ENCODE measurements at places on chromosomes 1 and 21.
A peak's percentile ranks its signal among the peaks of the same experiment; 100 is the strongest.

GRCh38 chr21:37365517-37366481, 774 bp upstream of the DYRK1A start:
- DNase-seq = peak; percentile 64

DNA sequence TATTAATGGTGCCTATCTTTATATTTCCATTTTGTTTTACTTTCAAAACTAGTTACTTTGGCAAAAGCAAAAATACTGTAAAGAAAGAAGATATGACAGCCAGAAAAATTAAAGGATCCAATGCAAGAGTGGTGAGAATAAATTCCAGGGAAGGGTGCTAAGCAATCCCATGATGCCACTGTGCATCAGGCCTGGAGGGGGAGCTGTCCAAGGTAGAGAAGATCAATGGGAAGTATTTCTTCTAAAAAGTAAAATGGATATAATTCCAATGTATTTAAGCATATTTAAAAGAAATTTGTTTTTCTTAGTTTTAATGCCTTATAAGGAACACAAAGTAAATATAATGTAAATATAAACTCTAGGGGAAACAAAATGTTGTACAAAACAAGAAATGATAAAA, 1382.2 kb upstream of the B3GALT2 start:
- DNase-seq = no peak

DNA sequence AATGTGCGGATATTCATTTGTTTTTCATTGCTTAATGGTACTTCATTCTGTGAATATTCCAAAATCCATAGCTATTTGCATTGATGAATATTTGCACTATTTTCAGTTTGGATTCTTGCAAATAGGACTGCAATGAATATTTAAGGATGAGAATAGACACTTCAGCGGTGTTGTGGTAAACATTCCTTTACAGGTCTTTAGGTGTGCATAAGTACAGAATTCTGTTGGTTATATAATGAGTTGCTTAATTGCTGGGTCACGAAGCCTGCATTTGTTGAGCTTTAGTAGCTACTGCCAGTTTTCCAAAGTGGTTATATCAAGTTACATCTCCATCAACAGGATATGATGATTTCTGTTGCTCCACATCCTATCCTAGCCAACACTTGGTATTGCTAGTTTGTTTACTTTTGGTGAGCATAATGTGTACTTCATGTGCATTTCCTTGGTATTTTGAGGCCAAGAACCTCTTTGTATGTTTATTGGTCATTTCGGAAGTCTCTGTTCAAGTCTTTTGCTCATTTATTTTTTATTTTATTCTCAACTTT, 64.2 kb upstream of the CYYR1 start:
- no peak for DNase-seq

GRCh38 chr1:94125551-94126514, 4.9 kb upstream of the ABCA4 start:
- DNase-seq = no peak

DNA sequence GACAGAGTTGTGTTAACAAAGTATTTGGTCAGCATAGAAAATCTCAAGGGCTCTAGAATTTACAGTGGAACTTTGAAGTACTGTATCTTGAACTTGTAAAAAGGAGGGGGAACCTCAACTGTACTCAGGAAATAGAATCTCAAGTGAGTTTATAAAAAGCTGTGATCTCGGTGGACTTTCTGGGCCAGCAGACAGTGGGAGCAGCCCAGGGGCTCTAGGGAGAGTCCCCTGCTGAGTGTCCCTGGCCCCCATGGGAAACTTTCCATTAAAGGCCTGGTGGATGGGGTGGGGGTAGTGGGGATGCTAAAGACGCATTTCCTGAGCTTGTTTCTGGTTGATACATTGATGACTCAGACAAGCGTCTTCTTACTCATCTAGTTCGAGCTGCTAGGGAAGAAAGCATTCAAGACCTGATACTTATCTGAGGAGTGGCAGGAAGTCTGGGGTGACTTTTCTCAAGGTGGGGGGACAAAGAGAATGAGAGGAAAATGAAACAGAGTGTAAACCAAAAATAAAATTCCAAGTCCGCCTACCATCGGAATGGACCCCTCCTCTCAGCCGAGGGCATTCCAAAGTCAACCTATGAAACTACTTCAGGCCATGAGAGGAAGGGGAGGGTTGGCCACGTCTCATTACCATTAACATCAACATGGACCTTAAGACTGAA, 65.5 kb downstream of the NID1 start:
- peak; percentile 78 for DNase-seq

DNA sequence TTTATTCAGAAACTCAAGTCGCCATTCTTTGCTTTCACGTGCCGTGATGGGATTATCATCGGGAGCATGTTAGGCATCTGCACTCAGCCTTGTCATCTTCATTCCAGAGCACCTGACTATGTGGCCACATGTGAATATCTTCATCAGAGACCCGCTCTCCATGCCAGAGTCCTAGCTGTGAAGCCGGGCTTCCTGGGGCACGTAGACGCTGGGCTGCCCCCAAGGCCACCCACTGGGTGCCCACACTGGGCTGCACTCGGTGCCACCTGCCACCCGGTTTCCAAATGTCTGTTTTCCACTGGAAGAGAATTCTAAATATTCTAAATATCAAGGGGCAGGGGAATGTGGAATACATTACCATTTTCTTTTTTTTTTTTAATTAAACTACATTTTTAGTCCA, 43.8 kb downstream of the SLC37A1 start:
- DNase-seq = no peak

DNA sequence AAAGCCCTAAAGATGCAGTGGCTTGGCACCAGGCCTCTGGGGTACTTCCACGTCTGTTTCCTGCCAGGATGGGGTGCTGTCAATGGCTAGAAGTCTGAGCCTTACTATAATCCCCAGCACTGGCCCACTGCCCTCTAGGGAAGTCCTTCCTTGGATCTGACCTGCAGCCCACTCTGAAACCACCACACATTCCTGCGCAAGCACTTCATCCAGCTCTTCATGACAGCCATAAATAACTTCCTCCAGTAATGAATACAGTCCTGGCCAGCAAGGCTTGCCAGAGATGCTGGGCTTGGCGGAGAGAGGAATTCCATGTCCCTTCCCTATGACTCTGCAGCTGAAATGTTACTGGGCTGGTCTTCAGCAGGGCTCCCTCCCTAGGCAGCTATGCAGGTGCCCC, 32.6 kb downstream of the ALPL start:
- no peak for DNase-seq

DNA sequence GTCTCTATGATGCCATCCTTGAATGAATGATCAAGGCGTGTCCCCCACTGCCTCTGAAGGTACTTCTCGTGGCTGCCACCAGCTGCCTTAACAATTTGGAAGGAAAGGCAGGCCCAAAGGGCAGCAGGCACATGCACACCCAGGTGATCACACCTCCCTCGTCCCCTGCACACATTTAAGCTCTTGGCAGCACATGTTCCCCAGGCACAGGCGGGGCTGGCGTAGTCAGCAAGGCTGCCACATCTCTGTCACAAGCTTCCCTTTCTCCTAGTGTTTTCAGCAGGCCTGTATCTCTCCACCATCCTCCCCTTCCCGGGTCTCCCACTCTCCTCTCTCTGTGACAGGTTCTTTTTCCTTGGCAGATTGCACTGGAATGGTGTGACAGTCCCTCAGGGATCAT, 111.9 kb downstream of the CACNA1E start:
- DNase-seq = no peak

DNA sequence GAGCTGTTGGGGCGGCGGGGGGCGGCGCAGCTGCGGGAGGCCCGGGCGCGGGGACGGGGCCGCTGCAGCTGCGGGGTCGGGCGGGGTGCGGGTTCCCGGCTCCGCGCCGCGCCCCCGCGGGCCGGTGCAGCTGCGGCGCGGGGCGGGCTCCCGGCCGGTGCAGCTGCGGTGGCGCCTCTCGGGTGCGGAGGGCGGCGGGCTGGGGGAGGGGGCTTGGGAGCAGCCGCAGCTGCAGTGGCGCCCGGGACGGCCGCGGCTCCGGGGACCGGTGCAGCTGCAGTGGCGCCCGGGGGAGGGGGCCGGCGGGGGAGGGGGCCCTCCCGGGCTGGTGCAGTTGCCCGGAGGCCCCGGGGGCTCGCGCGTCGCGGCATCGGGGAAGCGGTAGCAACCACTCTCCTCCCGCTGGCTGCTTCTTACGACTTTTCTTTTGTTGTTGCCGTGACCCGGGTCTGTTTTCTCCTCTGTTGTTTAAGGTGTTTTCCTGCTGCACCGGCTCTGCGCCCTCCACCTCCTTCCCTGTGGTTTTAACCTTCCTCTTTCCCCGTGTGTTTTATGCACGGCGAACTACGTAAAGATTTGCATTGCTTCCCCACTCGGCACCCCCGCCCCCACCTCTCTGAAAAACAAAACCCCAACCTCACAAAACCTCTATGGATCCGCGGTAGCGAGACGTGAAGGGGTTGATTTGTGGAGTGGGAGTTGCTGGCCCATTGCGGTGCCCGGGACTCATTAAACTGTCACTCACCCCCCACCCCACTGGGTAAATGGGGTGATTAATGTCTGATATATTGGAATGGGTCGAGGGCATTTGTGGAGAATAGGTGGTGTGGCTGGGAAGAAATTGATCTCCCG, 1.7 kb upstream of the ZBTB18 start:
- peak; percentile 26 for DNase-seq

GRCh38 chr1:94954263-94955220, 27.6 kb upstream of the CNN3 start:
- DNase-seq = no peak

GRCh38 chr1:55334160-55334559, 119.0 kb upstream of the USP24 start:
- no peak for DNase-seq

- DNase-seq = no peak
Measured at GRCh38 chr1:231045286-231045685, 5.2 kb upstream of the FAM89A start.

DNA sequence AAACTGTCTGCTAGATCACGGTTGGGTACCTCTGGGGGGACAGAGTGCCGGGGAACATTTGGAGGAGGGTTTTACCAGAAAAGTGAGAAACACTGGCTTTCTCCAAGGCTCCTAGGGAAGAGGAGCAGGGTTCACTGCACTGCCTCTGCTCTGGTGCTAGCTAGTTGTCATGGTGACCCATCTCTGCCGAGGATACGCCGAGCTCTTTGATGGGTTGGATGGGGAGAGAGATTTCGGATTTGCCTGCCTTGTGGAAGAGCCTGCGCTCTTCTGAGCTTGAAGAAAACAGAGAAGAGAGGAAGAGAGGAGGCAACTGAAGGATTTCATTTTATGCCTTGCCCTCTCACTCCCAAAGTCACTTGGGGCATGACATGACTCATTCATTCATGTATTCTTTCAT, 92.1 kb downstream of the NAV1 start:
- DNase-seq = no peak

GRCh38 chr1:12706061-12706460, 9.8 kb upstream of the AADACL3 start:
- DNase-seq = no peak

DNA sequence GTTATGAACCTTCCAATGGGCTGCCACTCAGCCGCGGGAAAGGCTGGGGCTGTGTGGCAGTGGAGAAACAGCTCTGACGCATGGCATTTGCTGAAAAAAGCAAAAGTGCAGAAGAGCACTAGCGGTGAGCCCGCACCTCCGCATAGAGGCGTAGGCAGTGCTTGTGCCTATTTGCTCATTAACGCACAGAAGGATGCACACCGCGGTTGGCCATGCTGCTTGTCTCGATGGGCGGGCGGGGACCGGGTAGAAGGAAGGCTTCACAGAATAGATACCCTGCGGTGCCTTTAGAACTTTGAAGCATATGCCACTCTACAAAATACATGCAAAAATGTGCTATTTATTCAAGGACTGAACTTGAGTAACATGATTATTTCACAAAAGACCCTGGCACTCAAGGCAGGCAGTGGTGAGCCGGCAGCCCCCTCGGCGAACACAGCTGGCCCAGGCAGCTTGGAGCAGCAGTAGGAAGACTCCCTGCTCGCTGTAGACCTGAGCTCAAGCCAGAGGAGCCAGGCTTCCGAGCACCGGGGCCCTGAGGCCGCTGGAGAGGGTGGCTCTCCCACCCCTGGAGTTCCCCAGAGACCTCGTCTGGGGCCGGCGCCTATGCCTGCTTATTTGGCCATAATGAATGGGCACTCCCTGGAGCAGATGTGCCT, 71.5 kb downstream of the SIK1 start:
- no peak for DNase-seq

DNA sequence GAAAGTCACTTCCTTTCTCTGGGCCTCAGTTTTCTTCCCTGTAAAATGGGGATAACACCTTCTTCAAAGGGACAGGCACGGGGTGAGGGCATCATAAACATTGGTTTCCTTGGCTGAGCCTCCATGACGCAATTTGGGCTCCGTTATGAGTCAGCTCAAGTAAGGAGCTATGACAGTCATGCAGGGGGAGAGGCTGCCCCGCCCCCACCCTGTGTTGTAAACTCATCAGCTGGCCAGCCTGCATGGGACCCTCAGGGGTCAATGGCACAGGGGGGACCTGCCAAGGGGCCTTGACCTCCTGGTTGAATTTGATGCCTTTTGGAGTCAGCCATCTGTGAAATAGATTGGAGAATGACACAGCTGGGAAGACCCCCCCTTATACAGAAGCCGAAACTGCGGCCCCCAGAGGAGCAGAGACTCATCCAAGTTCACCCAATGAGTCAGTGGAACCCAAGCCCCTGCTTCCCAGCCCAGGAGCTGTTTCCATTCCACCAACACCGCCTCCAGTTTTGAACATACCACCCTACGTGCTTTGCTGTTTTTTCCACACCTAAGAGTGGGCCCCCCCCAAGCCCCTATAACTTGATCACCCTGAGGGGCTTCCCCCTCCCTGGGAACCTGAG, 36.8 kb upstream of the RUNX3 start:
- peak; percentile 93 for DNase-seq

DNA sequence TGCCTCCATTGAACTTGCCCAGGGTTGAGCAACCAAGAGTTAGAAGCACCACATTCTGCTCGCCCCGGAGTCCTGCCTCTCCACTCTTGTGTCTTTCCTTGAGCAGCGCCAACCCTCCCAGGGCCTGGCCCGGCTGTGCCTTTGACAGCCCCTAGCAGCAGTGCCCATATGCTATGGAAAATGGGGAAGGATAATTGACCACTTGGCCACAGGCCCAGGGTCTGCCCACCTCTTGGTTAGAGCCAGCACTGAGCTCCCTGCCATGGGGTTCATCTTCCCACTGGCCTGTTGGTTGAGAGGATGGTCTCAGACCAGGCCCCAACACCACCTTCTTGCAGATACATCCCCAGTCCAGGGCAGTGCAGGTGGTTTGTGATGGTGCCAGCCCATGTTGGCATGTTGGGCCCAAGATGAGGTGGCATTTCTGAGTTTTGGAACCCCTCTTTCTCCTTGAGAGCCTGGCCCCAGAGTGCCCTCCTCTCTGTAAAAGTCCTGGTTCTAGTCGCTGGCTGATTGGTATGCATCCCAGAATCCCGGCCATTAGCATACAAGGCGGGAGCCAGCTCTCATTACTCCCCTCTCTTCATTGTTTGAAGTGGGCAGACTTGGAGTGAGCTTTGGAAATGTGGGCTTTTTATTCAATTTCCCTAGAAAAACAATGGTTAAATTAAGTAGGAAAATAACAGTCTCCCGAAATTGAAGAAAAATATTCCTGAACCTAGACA, 7.6 kb downstream of the ARHGEF10L start:
- no peak for DNase-seq

- DNase-seq = no peak
Measured at GRCh38 chr1:205593532-205593931, 38.3 kb downstream of the ELK4 start.

Data from stimulated activated naive CD8-positive, alpha-beta T cell treated with anti-CD3 and anti-CD28 coated beads, Interleukin-15, amount 100 ng/mL, for 72 hours (primary cell).